AG10803 (cell line): ENCODE measurements at places on chromosomes 12 and 14.
A peak's percentile ranks its signal among the peaks of the same experiment; 100 is the strongest.

- DNase-seq, result no peak
Observed at GRCh38 chr12:122724641-122725243, 5.9 kb downstream of the HCAR1 start.

DNA sequence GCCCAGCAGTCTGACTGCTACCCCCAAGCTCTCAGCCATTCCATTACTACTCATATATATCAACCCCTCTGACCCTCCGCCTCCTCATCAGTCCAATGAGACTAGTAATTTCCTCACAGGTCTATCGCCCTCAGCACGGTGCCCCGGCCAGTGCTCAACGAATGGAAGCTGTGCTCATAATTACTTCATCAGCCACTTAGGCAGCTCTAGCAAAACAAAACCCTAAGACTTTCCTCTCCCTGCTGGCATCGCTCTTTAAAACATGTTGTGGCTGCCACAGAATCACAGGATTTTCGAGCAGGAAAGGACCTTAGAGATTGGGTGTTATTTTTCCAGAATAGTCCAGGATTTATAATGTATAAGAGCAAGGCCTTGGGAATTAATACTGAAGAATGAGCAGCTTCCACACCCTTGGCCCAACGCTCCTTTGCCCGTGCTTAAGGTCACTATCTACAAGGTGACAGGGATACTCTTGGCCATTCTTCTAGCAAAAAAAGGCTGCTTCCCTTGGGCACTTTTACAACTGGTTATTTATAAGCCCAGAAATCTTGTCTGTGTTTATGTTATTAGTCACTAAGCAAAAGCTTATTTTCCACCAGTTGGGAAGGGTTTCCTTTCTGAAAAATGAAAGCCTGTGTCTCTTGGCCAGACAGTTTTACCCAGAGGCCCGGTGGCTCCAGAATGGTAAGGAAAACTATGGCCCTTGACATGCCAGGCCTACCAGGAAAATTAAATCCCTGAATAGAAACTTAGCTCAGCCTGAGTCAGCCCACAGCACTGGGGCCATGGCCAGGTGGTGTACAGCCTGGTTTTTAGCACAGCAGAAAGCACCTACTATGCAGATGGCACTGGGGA lies 47.9 kb downstream of the NUAK1 start:
- DNase-seq, result peak; percentile 87

- peak; percentile 48 for DNase-seq
Observed at GRCh38 chr14:65302571-65303189, 109.8 kb upstream of the FUT8 start.

GRCh38 chr12:50132505-50133135 lies 20.6 kb downstream of the COX14 start:
- DNase-seq, result peak; percentile 69

- no peak for DNase-seq
Observed at GRCh38 chr12:42565633-42566032, 23.9 kb downstream of the PRICKLE1 start.

- DNase-seq, result peak; percentile 25
Observed at GRCh38 chr12:5134861-5135525, 91.3 kb downstream of the KCNA5 start.

DNA sequence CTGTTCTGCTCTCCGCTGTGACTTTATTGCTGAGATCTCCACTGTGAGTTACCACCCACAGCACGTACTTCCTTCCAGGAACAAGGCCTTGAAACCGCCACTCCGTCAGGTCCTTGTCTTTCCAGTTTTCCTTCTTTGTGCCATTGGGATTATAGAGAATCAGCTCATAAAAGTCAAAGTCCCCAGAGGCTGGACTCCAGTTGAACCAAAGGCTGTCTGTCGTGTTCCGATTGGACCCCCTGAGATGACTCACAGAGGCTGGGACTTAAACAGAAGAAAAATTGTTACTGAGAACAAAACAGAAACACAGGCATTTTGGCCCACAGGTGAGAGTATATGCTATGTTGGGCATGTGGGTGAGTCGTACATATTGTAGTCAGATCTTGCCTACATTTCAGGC lies 76.6 kb downstream of the PTPRB start:
- DNase-seq, result no peak

DNA sequence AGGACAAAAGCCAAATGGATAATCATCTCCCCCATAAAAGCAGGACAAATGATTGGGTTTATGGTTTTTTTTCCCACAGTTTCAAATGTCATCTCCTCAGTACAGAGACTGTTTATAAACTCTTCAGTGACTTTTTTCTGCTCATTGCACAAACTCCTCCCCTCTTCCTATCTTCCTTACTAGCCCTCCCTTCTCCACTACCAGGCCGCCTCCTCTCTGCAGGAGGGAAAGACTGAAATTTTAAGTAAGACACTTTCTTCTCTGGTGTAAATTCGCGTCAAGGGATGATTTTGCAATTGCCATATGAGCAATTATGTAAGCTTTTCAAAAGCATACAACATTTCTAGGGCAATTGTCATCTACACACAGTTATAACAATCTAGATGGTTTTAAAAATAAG lies 37.0 kb downstream of the BTG1 start:
- peak; percentile 85 for DNase-seq

- DNase-seq, result no peak
Observed at GRCh38 chr12:6891646-6892001, 13.0 kb upstream of the LRRC23 start.

DNA sequence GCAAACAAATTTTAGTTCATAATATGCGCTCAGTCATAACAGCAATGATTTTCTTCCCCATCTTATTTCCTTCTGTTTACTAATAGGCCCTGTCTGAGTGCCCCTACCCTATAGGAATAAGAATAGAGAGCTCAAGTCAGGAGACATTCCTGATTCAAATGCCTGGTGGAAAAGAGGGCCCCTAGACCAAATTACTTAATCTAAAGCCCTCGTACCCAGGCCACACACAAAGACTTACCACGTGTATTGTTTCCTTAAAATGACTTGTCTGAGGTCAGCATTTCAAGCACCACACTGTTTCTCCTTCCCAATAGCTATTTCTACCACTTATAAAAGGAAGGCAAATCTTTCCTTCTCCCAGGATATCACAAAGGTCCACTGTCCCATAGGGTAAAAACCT lies 314.9 kb upstream of the TMTC1 start:
- DNase-seq, result no peak

DNA sequence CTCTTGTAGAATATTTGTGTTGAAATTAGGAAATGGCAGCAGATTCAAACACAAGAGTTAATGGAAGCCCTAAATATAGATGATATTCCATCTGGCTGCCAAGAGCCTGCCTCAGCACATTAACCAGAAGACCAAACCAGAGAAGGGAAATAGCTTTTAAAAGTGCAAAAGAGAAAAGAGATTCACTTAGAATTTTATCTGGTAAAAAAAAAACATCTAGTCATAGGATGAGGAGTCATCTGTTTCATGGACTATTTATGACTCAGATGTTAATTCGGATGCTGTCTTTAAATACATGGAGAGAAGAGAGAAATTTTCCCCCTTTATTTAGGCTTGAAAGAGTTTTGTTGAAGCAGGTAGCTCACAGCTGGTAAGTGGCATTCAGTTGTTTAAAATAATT lies 201.6 kb upstream of the NUDT4 start:
- peak; percentile 38 for DNase-seq

DNA sequence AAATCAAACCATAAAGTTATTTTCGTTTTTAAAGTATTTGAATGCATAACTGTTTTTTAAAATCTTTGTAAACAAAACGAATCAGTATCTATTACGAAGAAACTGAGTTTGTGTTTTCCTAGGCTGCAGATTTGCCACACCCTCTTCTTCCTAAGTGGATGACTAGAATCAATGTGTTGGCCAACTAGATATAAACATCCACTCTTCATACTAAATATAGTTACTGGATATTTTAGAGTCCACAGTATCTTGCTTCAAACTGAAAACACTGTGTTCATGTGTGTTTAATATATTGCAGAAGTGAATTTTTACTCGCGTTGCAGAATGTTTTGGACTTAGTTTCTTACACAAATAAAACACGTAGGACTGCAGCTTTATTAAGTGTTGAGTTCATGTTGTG lies 63.2 kb downstream of the KLHL28 start:
- peak; percentile 25 for DNase-seq

DNA sequence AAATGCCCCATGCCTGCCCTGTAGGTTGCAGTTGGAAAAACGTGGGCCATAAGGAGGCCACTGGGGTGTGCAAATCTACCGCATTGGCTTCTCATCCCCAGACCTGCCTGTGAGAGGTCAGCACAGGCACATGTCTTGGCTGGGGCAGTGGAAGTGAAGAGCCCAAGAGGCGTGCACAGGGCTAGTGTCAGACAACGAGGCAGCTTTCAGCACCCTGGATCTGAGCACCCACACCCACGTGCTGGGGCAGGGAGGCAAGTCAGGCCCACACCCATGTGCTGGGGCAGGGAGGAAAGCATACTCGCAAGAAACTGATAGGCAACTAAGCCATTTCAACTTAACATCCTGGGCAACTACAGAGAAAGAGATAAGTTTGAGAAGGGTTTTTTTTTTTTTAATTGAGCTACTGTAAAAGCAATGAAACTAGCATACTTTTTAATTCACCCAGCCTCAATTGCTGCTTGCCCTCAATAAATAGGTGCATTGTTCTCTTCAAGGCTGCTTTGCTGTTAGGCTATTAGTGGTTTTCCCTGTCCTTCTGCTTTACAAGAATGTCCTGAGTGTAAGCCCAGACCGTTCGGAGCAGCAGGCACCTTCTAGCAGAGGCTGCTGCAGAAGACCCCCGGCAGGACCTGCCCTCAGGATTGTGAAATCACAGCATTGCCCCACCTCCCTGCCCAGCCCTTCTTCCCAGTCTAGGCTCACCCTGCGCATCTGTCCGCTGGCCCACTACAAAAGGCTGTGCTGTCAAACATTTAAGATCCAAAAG lies 355.3 kb upstream of the FKBP4 start:
- DNase-seq, result no peak

DNA sequence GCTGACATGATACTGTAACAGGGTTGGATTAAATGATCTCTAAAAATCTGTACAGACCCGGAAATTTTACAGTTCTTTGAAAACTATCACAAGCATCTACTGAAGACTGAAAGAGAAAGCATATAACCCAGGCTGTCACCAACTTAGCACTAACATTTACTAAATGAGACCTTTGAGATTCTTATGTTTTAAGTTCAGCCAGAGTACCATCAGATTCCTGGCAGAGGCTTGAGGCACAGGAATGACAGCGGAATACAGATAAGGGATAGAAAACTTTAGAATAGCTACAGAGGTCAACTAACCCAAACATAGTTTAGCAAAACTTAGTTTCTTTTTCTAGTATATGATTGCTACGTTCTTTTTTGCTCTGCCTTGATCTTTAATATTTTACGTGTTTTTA lies 91.6 kb upstream of the FERMT2 start:
- DNase-seq, result no peak

- no peak for DNase-seq
Observed at GRCh38 chr12:116813271-116814041, 67.8 kb downstream of the HRK start.

DNA sequence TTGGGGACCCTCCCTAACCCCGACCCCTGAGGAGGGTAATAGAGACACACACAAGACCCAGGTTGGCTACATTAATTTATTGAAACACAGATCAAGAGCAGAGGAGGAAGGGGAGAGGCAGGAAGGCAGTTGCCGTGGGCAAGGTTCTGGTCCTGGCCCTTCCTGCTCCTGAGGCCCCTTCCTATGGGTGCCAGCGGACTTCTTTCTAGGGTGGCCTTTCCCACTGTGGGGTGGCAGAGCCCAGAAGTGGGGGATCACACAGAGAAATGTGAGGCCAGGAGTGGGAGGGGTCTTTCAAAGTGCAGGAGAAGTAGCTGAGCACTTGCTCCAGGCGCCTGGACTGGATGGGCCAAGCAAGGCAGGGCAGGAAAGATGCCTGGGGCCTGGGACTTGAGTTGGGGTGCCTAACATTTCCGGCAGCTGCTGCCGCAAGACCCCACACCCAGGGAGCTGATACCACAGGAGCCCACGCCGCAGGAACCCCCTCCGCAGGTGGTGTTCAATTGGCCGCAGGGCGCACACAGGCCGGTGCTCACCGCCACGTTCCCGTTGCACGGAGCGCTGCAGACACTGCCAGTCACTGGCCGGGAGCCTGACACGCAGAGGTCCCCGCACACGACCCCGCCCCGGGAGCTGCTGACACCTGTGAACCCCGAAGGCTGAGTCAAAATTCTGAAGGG lies 5.3 kb downstream of the KRT81 start:
- no peak for DNase-seq

DNA sequence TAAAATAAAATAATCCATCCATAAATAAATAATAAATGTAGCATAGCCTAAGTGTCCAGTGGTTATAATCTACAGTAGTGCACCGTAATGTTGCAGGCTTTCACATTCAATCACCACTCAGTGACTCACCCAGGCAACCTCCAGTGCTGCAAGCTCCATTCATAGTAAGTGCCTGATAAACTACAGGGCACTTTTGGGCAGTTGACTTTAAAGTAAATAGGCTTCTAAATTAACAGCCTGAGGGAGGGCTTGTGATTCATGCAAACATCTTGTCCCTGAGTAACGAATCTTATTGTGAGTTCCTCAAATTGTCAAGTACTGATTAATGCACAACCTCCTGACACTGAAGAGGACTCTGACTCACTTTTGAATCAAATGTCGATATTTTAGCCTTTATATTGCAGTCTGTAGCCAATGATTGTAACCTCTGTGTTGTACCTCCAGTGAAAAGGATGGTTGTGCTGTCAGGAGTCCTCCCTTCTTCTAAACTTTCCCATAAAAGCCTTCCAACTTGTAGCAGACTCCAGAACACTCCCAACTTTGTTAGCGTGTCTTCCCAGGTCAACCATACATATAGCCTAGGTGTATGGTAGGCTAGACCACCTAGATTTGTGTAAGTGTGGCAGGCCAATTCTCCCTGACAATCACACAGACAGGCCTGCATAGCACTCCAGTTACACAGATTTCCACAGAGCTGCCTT lies 55.0 kb upstream of the BICD1 start:
- DNase-seq, result peak; percentile 84

DNA sequence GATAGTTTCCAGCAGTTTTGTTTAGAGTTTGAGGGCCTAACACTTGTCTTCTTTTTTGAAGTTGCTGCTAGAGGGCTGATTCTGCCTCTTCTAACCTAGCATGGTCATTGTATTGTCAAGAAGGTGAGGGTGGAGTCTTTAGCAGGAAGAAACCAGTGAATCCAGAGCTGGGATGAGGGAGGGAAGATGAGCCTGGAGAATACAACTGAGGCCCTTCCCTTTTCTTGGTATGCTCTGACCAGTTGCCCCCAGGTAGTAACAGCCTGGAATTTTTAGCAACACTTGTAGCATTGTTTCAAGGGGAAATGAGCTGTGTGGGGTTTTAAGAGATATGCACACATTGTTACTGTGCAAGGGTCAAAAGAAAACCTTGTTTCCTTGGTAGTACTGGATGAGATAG lies 9.0 kb downstream of the FLVCR2 start:
- no peak for DNase-seq

- DNase-seq, result no peak
Observed at GRCh38 chr12:77062846-77063461, 2.4 kb downstream of the E2F7 start.

- no peak for DNase-seq
Observed at GRCh38 chr14:50605766-50606165, 45.8 kb downstream of the ATL1 start.
